AG10803 (cell line): ENCODE measurements at places on chromosomes 6 and 20.
A peak's percentile ranks its signal among the peaks of the same experiment; 100 is the strongest.

DNA sequence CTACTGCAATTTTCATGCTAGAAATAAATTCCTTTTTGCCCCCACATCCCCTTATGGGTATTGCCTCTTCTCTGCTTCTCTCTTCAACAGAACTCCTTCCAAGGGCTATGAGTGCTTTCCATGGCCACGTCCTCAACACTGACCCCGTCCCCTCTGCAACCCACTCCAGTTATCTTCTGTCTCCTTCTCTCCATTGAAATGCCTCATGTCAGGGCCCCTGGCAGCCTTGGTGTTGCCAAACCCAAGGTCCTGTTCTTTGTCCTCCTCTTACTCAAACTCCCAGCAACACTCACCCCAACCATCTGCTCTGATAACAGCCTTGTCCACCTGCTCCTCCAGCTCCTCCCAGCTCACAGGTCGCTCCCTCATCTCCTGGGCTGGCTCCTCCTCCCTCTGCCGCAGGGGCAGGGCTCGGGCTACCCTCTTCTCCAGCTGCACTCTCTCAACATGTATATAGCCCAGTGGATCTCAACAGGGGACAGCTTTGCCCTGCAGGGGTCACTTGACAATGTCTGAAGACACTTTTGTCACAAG lies 196.1 kb upstream of the QKI start:
- no peak for DNase-seq

GRCh38 chr20:50726955-50727791 lies 4.2 kb upstream of the PARD6B start:
- no peak for DNase-seq

- no peak for DNase-seq
These were observed 8.5 kb upstream of the SPAG4 start for GRCh38 chr20:35607003-35607735.

DNA sequence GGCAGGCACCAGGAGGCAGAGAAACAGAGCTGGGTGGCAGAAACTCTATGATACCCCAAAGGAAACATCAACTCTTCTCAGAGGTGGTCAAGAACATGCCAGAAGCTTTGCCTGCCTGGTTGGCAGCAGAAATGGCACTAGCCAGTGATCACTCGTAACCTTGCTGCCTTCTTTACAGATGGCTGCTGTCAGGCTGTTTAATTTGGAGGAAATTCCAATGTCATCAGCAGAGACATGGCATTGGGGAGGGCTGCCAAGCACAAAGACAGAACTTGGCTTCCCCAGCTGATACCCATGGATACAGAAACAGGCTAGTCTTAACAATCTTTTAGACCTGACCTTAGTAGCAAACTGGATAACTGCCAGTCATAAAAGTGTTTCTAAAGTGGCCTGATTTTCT lies 153.6 kb downstream of the GMPR start:
- peak; percentile 70 for DNase-seq

DNA sequence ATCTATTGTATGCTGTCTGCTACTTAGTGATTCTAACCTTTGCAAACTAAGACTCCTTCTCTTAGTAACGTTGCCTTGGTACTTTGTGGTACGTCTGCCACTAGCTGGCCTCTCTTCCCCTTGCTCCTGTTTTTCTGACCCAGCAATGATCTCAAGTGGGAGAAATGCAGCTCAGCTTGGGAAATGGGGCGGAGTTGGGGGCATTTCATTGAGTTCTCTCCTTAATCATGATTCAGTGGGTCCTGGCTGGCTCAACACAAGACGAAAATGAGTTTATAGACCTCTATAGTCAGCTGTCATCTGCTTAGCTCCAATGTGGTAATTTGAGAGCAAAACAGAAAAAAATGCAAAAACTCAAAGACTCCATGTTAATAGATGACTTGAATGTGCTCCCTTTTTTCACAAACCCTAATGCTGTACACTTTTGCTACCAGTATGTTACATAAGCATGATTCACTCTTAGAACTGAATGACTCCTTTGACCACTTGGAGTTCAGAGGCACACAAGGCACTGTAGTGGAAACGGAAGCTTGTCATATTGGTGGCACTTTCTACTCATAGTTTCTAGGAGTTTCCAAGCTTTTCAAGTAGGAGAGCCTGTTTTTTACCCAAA lies 55.3 kb upstream of the SOX4 start:
- peak; percentile 18 for DNase-seq

DNA sequence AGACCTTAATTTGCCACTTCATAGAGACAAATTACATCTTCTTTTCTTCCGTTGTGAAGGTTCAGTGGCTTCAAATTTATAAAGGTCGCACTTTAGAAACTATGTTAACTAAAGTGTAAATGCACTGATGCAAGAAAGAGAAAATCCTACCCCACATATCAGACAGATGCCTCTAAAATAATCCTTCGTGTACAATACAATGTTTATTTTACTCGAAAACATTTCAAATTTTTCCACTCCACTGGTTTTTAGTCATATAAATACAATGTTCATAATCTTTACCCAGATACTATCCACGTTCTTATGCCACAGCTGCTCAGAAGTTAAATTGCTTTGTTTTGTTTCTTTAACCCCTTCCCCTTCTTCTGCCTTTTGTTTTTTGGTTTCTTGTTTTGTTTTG lies 140.3 kb upstream of the LAMP5 start:
- no peak for DNase-seq

DNA sequence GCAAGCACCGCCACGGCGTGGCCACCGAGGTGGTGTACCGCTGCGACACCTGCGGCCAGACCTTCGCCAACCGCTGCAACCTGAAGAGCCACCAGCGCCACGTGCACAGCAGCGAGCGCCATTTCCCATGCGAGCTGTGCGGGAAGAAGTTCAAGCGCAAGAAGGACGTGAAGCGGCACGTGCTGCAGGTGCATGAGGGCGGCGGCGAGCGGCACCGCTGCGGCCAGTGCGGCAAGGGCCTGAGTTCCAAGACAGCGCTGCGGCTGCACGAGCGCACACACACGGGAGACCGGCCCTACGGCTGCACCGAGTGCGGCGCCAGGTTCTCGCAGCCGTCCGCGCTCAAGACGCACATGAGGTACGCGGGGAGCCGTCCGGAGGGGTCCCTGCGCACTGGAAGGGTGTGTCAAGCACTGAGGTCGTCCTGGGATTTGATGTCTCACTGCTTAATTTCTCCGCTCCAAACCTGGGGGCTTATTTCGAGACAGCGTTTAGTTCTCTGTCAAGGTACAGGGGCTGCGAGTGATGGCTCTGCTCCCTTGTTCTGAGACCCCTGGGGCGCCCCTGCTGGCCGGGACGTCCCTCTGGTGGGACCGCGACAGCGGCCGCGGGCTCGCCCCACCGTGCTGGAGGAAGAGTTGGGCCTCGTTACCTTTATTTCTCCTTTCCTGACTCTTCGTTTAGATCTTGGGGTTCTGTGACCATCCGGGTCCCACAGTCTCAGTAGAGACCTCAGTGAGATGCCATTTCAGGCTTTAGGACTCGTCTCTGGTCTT lies 3.6 kb downstream of the GZF1 start:
- DNase-seq: no peak

DNA sequence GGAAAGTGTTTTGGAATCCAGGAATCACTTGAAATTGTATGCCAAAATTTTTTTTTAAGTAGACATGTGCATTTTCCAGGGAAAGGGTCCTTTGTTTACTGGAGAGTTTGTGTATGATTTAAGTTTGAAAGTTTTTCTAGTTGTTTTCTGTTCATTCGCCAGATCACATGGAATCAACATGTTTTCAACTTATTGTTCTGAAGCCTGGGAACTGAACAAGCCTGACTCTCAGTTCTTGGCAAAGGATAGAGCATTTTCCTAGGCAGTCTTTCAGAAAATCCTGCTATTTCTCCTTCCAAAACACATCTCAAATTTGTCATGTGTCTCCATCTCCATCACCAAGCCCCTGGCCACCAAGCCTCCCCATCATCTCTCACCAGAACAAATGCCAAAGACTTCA lies 374.8 kb downstream of the MAFB start:
- DNase-seq: no peak

GRCh38 chr20:24134930-24135329 lies 146.4 kb upstream of the GGTLC1 start:
- no peak for DNase-seq

- peak; percentile 70 for DNase-seq
These were observed 78.7 kb upstream of the MYL9 start for GRCh38 chr20:36462440-36463211.

GRCh38 chr20:5465604-5465927 lies 148.8 kb upstream of the PROKR2 start:
- DNase-seq: no peak

DNA sequence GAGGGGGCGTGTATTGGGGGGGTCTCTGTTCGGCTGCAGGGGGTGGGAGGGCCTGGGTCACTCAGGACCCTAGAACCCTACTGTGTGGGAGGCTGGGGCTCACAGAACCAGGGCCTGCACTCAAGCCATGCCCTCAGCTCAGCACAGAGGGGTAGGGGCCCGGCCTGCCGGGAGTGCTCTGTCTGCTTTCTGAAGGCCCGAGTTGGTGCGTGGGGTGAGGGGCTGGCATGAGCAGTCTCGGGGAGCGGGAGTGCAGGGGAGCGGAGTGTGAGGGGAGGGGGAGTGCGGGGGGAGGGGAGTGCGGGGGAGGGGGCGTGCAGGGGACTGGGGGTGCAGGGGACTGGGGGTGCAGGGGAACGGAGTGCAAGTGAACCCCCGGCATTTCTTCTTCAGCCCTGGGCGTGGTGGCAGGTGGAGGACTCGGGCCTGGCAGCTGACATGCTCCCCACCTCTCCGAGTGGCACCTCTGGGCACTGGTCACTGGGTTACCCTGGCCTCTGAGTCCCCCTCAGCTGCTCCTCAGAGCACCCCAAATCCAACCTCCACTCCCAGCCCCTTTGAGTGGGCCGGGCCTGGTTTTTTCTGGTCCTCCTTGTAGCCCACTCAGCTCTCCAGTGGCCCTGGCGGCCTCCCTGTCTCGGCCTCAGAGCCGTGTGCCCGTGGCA lies 1.0 kb downstream of the COL20A1 start:
- no peak for DNase-seq

- DNase-seq: no peak
These were observed 38.9 kb downstream of the CSNK2A1 start for GRCh38 chr20:504632-505075.

- DNase-seq: no peak
These were observed 1.3 kb upstream of the SMPDL3A start for GRCh38 chr6:122787721-122788120.

GRCh38 chr20:19540392-19540791 lies 217.7 kb upstream of the RIN2 start:
- no peak for DNase-seq

- no peak for DNase-seq
These were observed 173.2 kb upstream of the AFDN start for GRCh38 chr6:167653561-167653960.

GRCh38 chr6:145139895-145140294 lies 595.4 kb downstream of the EPM2A start:
- no peak for DNase-seq

- no peak for DNase-seq
These were observed 6.0 kb downstream of the SALL4 start for GRCh38 chr20:51796340-51796739.

DNA sequence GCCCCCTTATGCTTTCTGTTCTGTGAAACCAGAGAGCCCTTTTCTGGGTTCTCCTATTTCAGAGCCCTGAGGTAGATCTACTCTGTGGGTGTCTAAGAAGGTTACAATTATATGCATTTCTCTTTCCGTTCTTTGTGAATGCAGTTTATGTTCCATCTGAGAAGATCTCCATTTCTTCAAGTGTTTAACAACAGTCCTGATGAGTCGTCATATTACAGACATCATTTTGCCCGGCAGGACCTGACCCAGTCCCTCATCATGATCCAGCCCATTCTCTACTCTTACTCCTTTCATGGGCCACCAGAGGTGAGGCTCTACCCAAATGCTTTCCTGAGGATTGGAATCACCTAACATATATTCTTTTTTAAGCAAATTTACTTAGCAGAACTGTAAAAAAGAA lies 18.8 kb upstream of the SMIM26 start:
- no peak for DNase-seq

- no peak for DNase-seq
These were observed 243.3 kb downstream of the PRL start for GRCh38 chr6:22053391-22053997.

DNA sequence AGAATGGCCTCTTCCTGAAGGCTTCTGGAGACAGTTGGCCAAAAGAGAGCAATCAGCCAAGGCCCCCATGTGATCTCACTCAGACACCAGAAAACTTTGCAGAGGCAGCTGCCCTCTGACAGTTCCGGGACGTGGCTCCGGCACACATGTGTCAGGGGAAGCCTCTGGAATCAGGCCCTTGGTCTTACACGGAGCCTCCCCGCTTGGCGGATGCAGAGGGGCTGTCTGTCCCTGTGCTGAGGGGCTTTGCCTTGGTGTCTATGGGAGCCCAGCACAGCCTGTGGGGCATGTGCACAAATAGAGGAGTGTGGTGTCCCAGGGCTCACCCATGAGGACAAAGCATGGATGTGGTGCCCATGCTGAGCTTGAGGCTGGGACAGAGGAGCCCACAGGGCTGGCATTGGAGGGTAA lies 13.8 kb downstream of the SIGLEC1 start:
- no peak for DNase-seq

DNA sequence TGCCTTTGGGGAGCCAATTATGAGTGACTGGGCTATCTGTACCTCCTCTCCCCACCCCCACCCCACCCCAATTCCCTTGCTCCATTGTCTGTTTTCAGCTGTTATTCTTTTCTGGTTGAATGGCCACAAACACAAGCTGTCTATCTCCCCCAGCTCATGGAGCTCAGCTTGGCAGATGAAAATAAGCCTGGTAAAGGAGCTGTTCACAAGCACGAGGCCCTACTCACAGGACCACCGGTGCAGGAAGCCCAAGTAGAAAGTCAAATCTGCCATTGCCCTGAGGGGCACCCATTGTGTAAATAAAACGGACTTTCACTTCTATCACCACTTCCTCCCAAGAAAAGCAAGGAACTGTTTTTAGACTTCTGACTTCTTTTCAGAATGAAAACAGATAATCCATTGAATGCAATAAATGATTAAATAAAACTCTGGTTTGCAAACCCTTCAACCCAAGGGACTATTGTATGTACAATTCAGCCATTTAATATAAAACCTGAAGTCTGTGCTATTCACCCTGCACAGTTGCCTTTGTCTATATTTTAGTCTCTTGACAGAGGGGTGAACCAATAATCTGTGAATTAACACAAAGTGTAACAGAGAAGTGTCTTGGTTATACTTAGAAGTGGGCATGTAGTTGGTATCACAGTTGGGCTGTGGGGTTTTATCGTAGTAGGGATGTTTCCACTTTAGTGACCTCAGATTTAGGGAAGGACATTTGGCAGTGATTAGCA lies 27.7 kb downstream of the RIPOR2 start:
- DNase-seq: no peak

DNA sequence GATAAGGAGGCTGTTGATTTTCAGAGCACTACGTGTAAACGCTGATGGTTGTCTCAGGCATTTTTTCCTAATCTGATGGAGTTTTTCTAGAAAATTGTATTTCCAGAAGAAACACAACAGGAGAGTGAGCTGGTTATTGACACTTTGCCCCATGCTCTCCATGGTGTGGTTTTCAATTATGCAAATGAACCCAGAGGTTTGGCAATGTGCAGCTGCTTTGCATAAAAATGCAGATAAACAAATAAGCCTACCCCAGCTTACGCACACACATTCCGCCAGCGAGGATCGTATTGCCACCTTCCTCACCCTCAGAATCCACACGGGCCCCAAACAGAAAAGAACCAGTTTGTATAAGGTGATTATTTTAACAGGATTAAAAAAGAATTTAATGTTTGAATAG lies 45.1 kb upstream of the FRMD1 start:
- no peak for DNase-seq
